ENCODE measurements at places on chromosomes 3 and 15.

DNA sequence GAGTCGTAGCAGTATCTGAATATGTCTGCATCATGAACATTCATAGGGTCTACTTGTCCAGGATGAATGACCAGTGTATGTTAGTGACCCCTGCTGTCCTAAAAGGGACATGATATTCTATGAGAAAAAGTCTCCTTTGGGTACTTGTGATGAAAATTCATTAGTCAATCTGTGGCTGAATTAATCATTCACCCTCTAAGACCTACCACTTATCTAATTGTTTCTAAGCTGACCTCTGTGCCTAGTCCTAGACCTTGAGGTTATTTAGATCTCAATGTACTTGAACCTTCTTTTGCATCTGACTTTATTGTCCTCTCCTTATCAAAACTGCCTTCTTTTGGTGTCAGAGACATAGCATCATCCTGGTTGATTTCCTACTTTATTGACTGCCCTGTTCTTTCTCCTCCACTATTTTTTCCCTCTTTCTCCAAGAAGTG is 799.3 kb downstream of the DIPK2A start:
- DNase-seq: peak; percentile 9

DNA sequence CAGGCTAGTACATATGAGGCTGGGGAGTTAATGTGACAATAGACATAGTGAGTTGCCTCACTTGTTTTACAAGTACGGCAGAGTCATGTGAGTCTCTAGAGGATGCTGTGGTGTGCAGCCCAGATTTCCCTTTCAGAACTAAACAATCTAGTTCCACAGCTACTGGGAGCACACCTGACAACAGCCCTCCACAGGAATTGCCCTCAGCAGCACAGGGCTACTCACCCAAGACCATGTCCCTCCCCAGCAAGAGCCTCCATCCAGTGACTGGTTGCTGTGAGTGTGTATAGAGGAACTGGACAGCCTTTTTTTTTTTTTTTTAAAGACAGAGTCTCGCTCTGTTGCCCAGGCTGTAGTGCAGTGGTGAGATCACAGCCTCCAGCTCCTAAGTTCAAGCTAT is 40.2 kb upstream of the UBE2E2 start:
- DNase-seq: no peak

- no peak for DNase-seq
Measured at GRCh38 chr15:101104141-101104540, 147.7 kb downstream of the CHSY1 start.

GRCh38 chr15:49471733-49472132 is 48.7 kb downstream of the FGF7 start:
- no peak for DNase-seq

GRCh38 chr3:69239063-69239462 is 116.7 kb upstream of the LMOD3 start:
- no peak for DNase-seq

DNA sequence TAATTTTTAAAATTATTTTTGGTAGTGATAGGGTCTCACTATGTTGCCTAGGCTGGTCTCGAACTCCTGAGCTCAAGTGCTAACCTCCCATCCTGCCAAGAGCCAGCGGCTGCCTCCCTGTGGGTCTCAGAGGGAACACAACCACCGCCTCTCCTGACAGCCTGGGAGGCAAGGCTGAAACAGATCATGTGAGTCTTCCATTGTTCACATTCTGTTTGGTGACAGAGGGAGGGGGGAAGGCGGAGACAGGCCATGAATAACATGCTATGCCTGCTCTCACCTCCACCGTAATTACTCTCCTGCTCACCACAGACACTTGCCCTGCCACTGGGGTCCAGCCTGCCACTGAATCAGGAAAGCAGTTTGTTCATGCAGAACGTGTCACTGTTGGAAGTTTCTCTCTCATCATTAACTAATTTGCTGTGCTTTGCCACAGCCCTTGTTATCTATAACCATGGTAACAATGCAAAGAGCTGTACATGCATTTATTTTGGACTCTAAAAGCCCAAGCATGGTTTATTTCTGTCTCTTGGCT is 78.4 kb upstream of the RASGRF1 start:
- no peak for DNase-seq

DNA sequence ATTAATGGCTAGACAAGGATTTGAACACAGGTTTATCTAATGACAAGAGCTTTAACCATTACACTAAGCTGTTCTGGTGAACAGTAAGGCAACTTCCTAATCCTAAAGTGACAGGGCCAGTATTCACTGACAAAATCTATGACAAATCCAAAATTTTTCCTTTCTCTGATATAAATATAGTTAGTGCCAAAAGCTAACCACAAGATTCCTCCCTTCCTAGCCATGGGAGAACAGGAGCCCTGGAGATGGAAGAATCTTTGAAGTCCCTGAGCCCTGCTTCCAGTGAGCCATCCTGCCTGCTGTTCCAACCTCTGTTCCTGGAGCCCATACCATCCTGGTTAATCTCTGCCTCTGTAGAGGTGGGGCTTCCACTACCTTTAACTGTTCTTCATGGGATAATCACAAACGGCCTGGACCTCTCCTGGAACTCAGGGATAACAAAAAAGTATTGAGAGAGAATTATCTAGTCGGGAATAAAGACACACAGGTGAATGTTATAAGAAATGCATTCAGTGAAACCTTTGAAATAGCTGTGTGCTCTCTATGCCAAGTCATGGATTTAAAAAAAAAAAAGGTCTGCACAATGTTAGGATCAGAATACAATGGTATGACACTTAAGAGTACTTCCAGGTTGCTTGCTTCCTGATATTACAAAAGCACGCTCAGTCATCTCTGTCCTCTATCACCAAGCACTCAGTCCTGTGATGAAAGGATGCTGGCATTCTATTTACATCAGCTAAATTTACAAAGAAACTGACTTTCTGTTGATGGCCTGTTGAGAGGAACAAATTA is 235.8 kb downstream of the SUCLG2 start:
- DNase-seq: no peak

GRCh38 chr3:66428733-66429132 is 72.1 kb downstream of the LRIG1 start:
- DNase-seq: peak; percentile 98

- no peak for DNase-seq
Measured at GRCh38 chr3:38120693-38121450, 16.1 kb downstream of the ACAA1 start.

DNA sequence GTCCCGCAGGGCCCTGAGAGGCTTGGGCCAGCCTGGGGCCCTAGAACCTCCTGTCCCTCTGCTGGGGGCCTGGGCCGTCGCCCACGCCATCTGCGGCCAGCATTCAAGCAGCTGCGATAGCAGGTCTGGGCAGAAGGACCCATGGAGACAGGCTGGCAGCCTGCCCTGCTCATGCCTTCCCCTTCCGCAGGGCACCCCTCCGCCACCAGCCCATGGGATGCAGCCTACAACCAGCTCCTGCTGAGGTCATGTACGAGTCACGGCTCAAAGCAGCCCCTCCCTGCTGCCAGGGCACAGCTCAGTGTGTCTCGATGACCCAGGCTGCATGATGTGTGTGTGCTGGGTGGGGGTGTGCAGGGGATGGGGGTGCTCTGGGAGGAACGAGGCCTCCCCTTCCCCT is 27.8 kb downstream of the DUSP7 start:
- DNase-seq: no peak

GRCh38 chr3:138479438-138479863 is 45.0 kb downstream of the ESYT3 start:
- DNase-seq: no peak

- no peak for DNase-seq
Measured at GRCh38 chr3:107643038-107643883, 120.5 kb downstream of the BBX start.

- DNase-seq: no peak
Measured at GRCh38 chr3:194805546-194805945, 119.9 kb downstream of the FAM43A start.

DNA sequence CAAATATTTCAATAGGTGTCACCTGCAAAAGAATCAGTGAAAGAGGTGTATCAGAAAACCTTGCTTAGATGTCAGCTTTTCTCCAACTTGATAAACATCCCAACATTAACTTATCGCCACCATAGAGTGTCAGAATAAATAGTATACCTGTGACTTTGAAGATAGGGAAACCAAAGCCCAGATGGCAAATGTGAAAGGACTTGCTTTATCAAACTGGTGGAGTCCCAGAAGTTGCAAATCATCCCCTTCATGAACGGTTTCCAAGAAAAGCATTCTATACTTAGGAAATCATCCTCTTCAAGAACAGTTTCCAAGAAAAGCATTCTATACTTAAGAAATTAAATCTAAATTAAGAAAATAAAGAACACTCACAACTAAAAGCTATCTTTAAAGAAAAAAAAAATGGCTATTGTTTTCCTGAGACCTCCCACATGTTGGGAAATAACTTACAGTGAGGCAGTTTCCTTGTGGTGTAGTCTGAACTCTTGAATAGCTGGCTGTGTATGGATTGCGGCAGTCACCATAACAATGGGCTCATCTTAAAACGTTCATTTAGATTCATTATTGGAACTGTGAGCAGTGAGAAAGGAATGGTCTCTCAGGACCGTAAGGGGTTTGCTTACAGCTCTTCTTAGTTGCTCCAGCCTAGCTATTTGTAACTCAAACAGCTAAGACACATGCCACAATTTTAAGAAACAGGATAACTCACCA is 56.5 kb downstream of the GHSR start:
- DNase-seq: no peak

- no peak for DNase-seq
Measured at GRCh38 chr3:148816981-148817525, 10.6 kb upstream of the CPB1 start.

- no peak for DNase-seq
Measured at GRCh38 chr3:8341821-8342247, 159.8 kb upstream of the LMCD1 start.

DNA sequence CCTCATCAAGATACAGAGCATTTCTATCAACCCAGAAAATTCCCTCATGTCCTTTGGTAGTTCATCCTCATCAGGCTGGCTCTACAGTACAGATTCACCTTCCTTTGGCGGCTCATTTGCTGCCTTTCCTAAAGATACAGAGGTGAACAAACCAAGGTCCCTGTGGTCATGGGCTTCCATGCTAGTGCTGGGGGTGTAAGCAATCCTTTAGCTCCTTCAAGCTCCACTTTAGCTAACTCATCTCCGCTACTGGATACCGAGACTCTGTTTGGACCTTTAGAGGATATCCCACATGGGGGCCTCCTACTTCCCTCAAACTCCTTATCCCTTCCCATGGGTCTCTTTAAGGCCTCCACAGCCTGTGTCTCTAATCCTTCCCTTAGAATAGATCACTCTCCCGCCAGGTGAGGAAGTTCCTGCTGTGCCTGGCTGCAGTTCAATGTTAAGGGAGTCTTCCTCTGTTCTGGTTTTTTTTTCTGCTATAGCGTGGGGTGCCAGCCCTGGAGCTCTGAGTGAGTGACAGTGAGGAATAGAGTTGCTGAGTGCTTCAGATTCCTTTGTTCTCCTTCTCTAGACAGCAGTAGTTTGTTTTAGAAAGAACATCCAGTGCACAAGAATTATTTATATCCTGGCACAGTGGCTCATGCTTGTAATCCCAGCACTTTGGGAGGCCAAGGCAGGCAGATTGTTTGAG is 30.7 kb downstream of the CLEC3B start:
- DNase-seq: no peak

Data from BJ (cell line).